ENCODE measurements at places on chromosomes 4 and X.

- DNase-seq, result no peak
Measured at GRCh38 chrX:143935601-143936000, 51.7 kb downstream of the UBE2NL start.

DNA sequence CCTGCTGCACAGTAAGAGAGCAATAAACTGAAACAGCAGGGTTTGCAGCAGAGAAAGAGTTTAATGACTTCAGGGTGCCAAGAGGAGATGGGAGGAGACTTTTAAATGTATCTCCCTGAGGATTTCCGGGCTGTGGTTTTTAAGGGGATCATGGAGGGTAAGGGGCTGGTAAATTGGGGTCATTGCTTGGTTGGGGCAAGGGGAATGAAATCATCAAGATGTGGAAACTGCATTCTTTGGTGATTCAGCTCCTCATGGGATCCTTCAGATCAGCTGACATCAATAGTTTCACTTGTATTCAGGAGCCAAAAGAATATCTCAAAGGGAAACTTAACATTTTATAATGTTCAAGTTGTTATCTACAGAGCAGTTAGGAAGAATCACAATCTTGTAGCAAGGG lies 174.3 kb upstream of the ANXA10 start:
- no peak for DNase-seq

GRCh38 chrX:70470850-70471289 lies 26.2 kb downstream of the DLG3 start:
- no peak for DNase-seq

- no peak for DNase-seq
Measured at GRCh38 chrX:1535241-1536041, 1.5 kb downstream of the P2RY8 start.

- peak; percentile 77 for DNase-seq
Measured at GRCh38 chrX:31609130-31609529, 537.3 kb upstream of the FTHL17 start.

DNA sequence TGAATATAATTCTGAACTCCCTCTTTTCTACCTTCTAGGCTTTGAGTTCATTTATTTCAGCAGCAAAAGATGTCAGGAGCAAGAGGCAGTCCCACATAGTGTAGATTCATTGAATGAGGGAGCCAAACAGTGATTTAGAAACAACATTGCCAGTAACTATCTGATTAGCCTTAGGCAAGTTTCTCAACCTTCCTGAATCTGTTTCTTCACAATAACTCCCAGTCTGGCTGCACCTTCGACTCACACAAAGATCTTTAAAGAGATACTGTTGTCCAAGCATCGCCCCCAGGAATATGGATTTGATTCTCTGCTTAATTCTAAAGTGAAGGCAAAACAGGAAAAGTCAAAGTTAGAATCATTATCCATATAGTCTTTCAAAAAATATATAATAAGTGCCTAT lies 1026.2 kb downstream of the DMD start:
- no peak for DNase-seq

- no peak for DNase-seq
Measured at GRCh38 chrX:37984880-37985279, 21.5 kb upstream of the SYTL5 start.

DNA sequence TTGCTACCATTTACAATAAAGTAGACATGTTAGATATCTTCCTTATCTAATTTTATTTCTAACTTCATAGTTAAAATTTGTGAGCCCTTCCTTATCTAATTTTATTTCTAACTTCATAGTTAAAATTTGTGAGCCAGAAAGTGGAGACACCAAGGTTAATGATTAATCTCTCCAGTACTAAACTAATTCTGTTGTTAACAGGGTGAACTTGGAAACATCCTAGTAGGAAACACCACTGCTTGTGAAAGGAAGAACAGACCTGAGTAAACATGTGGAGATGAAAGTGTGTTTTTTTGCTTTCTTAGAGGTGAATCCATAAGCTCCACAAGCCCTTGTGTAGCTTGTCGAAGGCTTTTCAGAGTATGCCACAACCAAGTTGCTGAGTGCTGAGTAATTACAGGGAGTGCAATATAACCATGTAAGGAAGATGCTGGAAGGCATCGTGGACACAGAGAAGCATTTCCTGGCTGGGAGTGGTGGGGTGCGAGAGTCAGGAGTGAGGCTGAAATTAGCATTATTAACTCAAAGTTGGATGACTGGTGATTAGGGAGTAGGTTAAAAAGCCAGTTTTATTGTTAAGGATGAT lies 118.6 kb upstream of the NEIL3 start:
- DNase-seq, result no peak

DNA sequence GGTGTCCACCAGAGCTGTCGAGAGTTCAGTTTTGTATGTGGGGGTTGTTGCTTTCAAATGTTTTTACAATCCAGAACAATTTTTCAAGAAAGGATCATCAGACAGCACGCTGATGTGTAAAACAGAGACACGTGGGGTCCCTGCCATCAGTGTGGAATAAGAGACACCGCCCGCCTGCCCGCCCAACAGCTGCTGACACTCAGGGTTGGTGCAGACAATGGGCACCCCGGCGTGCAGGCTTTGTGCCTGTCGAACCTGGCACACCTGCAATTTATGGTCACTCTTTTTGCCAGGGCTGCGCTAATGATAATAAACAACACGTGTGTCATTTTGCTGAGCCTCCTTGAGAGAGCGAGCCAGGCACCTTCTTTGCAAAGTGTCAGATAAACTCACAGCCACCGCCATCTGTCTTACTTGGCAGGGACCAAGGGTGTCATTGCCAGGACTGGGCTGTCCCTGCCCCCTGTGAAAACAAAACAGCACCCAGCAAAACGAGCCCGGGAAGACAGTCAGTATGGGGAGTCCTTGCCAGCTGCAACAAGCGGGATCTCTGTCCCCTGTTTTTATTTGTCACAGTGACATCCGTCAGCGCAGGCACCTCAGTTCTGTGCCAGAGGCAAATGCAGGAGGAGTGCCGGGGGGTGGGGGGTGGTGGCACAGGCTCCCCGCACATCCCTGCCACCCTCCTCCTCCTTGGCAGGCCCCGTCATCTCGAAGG lies 69.1 kb downstream of the PSAPL1 start:
- DNase-seq, result no peak

DNA sequence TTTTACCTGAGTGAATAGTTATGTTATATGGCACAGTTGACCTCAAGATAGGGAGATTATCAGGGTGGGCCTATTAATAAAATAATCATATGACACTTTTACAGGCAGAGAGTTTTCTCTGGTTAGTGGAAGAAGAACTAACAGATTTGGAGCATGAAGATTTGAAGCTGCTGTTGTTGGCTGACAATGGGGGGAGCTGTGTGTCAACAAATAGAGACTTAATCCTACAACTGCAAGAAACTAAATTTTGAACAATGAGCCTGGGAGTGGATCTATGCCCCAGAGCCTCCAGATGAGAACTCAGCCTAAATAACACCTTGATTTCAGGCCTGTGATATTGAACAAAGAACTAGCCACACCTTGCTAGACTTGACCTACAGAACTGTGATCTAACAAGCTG lies 7.2 kb upstream of the CCSER1 start:
- DNase-seq, result no peak

DNA sequence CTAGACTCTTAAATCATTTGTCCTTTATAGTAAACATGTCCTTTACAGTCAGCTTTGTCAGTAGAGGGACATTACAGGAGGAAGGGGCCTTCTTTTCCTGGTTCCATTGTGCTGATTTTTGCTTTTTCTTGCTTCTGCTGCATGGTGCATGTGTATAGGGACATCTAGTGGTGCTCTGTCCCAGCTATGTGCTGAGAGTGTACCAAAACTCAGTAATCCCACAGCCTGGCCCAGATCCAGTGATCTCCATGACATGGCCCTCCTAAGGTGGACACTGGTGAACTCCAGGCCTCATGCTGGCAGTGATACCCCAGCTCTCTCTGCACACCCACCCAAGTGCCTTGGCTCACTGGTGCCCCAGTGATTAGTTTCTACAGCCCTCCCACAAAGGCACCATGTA lies 45.2 kb downstream of the MAGEB17 start:
- DNase-seq, result no peak

Data from non-pigmented ciliary epithelial cell (primary cell).